ENCODE measurements at places on chromosomes 12 and 14. TPM values are rescaled to one million over a fixed set of nuclear protein-coding genes. Genes with fewer than 3 reads are reported as not detected.
A peak's percentile ranks its signal among the peaks of the same experiment; 100 is the strongest.

GRCh38 chr12:75477137-75477536 lies 3.4 kb upstream of the GLIPR1 start:
- DNase-seq: no peak

DNA sequence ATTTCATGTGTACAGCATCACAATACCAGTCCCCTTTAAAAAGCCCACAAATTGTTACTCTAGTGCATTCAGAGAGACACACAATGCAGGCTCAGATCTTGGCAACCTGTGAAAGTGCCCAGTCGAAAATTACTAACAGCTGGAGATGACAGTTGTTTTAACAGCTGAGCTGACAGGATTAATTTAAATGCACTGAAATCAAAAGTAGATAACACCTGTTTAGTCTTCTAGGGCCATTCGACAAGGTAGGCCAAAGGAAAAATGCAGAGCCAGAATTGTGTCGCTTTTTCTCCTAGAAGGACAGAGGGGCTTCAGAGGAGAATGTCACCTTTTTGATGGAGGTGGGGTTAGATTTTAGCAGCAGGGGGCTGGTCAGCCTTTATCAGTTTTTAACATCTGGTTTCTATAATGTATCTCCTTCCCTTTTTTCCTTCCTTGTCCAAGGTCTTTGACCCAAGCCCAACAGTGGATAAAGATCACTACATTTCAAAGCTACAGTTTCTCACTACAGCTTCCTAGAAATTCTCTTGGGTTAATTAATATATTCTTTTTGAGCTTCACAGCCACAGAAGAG lies 139.1 kb downstream of the SOX5 start:
- no peak for DNase-seq

- DNase-seq: no peak
These were observed 43.5 kb downstream of the HECTD1 start for GRCh38 chr14:31164115-31164514.

DNA sequence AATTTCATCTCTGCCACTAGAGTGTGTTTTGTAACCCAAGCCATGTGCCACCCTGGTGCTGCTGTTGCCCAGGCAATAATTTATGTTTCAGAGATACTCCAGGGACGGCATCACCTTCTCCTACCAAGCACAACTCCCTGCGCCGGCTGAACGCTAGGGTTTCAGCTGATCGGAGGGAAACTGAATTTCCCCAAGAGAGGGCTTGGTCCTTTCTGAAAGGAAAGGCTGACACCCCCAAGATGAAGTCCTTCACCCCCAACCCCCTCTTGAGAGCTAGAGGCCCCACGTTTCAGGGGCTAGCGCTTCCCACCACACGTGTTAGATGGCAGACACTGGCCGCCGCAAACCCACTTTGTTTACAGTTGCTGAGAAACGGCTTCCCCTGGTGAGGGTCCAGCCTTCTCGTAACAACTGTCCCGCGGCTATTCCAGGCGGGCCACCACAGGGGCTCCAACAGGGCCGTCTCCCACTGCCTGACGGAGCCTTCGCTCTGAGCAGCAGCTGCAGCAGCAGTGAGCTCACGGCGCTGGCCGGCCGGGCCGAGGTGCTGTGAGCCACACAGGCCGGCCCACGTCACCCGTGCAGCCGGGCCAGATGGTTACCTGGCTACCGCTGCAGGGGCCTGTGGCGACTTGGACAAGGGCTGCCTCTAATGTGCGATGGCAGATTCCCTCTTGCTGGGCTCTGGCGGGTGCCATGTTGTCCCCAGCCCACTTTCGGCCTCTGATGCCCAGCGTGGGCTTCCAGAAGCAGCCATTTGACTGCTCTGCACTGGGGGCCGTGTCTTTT lies 66.4 kb downstream of the TESC start:
- DNase-seq: no peak

- DNase-seq: no peak
These were observed 4.1 kb upstream of the MIA2 start for GRCh38 chr14:39229601-39230110.

GRCh38 chr12:4279198-4279690 lies 5.7 kb downstream of the CCND2 start:
- no peak for DNase-seq

GRCh38 chr14:33846100-33846824 lies 104.6 kb downstream of the EGLN3 start:
- no peak for DNase-seq

- no peak for DNase-seq
These were observed 439.5 kb downstream of the CCER1 start for GRCh38 chr12:90515199-90516175.

DNA sequence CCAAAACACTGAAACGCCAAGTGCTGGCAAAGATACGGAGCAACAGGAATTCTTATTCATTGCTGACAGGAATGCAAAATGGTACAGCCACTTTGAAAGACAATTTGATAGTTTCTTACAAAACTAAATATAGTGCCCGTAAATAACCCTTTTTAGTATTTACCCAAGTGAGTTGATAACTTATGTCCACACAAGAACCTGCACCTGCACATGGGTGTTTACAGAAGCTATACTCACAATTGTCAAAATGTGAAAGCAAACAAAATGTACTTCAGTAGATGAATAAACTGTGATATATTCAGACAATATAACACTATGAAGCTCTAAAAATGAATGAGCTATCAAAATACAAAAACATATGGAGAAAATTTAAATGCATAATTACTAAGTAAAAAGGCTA lies 86.6 kb downstream of the ATXN7L3B start:
- DNase-seq: no peak

- no peak for DNase-seq
These were observed 369.1 kb downstream of the RGS6 start for GRCh38 chr14:72301352-72301751.

- DNase-seq: no peak
These were observed 105.1 kb downstream of the ZFP36L1 start for GRCh38 chr14:68687746-68688145.

GRCh38 chr14:101120641-101121507 lies 217.4 kb upstream of the RTL1 start:
- DNase-seq: no peak

- DNase-seq: no peak
These were observed 2.9 kb upstream of the NAB2 start for GRCh38 chr12:57085999-57086492.

DNA sequence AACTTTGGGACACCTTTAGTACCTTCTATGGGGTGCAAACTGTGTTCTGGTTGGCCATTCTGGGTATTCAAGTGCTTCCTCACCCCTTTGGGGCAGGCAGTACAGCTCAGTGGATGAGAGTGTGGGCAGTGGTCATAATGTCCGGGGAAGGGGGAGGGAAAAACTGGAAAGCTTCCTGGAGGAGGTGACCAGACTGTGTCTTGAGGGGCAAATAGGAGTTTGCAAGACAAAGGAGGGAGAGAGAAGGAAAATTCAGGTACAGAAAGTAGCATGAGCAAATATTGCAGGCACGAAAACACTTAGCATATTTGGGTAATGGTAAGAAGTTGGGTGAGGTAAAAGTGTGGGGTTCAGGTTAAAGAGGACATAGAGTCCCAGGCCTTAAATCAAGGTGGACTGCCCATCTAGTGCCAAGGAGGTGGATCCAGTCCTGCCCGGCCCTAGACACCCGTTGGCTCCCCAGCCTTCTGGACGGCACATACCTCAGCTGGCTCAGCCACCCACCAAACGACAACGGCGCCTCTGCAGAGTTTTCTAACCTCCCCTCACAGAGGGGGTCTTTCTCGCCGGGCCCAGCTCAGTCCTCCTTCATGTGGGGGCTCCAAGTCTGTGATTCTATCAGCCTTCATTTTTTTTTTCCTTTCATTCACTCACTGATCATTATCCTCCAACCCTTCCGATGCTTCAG lies 86.4 kb downstream of the DICER1 start:
- no peak for DNase-seq

DNA sequence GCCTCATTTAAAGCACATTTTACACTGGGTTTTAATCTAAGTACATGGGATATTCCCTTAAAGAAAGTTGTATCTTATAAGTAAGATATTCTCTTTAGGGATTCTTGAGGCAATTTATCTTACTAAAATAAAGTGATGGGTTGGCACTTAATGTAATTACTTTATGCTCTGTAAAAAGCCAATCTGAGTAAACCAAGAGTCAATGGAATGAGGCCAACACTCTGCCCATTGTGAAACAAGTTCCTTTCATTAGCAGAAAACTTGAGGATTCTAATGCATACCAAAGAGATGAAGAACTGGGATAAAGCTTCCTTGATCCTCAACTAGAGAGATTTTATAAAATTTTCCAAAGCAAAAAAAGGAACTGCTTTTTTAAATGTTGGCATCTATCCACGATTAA lies 121.2 kb downstream of the METTL25 start:
- no peak for DNase-seq

GRCh38 chr14:34060651-34060999 lies 109.8 kb upstream of the EGLN3 start:
- DNase-seq: no peak

GRCh38 chr12:65279369-65280112 lies 1.1 kb downstream of the MSRB3 start:
- no peak for DNase-seq

DNA sequence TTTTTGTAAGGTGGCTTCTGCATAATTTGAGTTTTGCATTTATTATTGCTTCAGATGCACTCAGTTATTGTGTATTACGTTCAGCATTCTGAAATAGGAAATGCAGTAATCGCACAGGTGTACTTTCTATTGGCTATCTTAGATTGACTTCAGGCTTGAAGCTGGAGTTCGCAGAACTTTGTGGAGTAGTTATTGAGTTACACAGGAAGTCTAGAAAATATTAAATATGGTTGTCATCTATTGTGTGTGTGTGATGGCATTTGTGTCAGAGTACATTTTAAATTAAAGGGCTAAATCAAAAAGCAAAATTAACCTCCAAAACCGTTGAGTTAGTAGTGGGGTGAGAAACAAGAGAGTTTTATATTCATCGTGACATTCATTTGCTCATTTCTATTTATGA lies 2.7 kb downstream of the ARID2 start:
- peak; percentile 33 for DNase-seq

- no peak for DNase-seq
These were observed 1.1 kb upstream of the BCL11B start for GRCh38 chr14:99272899-99273765.

DNA sequence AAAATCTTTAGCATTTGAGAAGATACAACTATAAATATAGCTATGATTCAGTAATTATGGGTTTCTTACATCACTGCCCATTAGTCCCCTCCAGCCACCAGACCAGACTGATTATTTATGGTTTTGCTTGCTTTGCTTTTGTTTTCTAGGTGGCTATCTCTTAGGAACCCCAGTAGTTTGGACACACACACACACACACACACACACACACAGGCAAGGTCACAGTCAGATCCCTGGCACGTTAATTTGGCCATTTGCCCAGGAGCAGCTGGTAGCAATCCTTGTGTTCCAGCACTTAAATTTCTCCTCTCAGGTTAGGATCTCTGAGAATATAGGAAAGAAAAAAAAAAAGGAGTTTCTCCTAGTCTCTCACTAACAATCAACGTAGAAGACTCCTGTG lies 90.2 kb upstream of the RESF1 start:
- no peak for DNase-seq

- no peak for DNase-seq
These were observed 15.4 kb downstream of the MON2 start for GRCh38 chr12:62481843-62482540.

- no peak for DNase-seq
These were observed 11.9 kb downstream of the AEBP2 start for GRCh38 chr12:19451196-19451595.

DNA sequence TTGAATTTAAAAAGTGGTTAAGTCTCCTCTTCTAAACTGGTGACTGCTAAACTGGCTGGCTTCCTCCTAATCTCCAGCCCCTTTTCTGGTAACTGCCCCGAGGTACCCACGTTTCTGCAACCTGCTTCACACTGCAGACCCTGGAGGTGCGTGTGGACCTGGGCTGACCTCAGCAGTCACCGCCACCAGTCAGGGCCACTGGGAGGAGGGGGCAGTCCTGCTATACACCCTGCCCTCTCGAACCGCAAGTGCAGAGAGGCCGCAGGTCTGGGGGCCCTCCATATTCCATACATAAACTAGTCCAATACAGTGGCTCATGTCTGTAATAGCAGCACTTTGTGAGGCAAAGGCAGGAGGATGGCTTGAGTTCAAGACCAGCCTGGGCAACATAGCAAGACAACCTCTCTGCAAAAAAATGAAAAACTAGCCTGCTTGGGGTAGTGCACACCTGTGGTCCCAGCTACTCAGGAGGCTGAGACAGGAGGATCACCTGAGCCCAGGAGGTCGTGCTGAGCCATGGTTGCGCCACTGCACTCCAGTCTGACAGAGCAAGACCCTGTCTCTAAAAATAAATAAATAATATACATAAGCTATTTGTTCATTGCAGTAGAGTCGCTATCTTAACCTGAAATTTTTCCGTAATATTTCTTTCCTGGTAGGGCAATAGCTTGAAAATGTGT lies 25.6 kb downstream of the VPS37B start:
- DNase-seq: no peak

DNA sequence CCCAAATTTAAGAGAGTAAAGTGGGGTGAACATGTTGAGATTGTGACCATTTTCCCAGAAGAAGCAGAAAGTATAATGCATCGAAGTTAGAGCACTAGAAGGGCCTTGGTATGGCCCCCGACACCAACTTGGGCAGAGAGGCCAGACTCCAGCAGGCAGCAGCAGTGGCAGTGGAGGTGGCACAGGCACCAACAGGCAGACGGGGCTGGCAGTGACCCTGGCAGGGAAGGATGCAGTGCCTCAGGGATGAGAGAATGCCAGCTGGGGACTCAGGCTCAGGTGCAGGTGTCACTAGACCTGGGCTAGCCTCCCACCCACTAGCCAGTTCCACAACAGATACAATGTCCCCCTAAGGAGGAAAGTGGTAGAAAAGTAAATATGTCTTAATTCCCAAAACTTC lies 27.7 kb upstream of the AMIGO2 start:
- DNase-seq: no peak

- no peak for DNase-seq
These were observed at the start of gene PRICKLE1 for GRCh38 chr12:42589465-42590329. PRICKLE1 (minus strand) TSS chr12:42589746; CDS start chr12:42472516, 117,230 bp downstream.

GRCh38 chr14:34177466-34177865 lies 226.6 kb upstream of the EGLN3 start:
- no peak for DNase-seq

DNA sequence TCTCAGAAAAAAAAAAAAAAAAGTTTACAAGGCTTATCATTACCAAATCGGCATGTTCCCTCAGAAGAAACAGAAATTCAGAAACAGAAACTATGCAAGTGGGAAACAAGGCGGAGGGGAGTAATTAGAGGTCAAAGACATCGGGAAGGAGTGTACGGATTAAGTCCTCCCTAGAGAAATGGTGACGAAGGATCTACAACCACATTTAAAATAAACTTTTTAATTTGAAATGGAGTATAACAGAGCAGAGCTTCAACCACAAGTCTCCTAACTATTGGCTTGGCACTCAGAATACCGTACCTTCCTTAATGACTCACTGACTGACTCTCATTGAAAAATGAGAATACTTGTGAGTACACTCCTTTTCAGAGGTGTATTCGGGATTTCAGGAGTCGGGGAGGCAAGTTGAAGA lies 908 bp downstream of the ENTPD5 start:
- DNase-seq: no peak

Gene LRRC10
- total RNA-seq: not detected

Gene NXPH4
- total RNA-seq: 0.55 TPM

Gene EML5
- total RNA-seq: 7.5 TPM

Gene SLC35F4
- total RNA-seq: not detected

Gene OVCH1
- not detected for total RNA-seq

Gene MYO1H
- not detected for total RNA-seq

Gene HVCN1
- 21.0 TPM for total RNA-seq

Gene ATF7IP
- 164 TPM for total RNA-seq

Gene CRY1
- total RNA-seq: 37.9 TPM

Gene SLC25A21
- not detected for total RNA-seq

Gene SERPINA9
- total RNA-seq: not detected

Data from naive thymus-derived CD8-positive, alpha-beta T cell (primary cell).